ENCODE measurements at places on chromosomes 16 and 17. TPM values are rescaled to one million over a fixed set of nuclear protein-coding genes. Genes with fewer than 3 reads are reported as not detected.

TMC5 gene
- 6.3 TPM for total RNA-seq

WNT9B gene
- total RNA-seq = not detected

PDPR gene
- total RNA-seq = 12.8 TPM

MYADML2 gene
- total RNA-seq = not detected

GAS2L2 gene
- total RNA-seq = not detected

KRTAP3-2 gene
- not detected for total RNA-seq

HOXB8 gene
- total RNA-seq = 9.2 TPM

PSMB10 gene
- total RNA-seq = 34.4 TPM

FOXN1 gene
- not detected for total RNA-seq

RNF222 gene
- total RNA-seq = not detected

AARS1 gene
- total RNA-seq = 102 TPM

GNAO1 gene
- 0.36 TPM for total RNA-seq

RGS11 gene
- total RNA-seq = 4.4 TPM

KRTAP9-8 gene
- not detected for total RNA-seq

KAT2A gene
- 48.1 TPM for total RNA-seq

ZNF423 gene
- 0.07 TPM for total RNA-seq

PKD1 gene
- total RNA-seq = 65.1 TPM

RNU2-1 gene
- total RNA-seq = not detected

KSR1 gene
- total RNA-seq = 20.2 TPM

SCNN1B gene
- total RNA-seq = 0.34 TPM

PRSS8 gene
- 1.2 TPM for total RNA-seq

TPSB2 gene
- total RNA-seq = not detected

KRT27 gene
- total RNA-seq = not detected

SBK1 gene
- 0.35 TPM for total RNA-seq

NLRC5 gene
- 5.7 TPM for total RNA-seq

SCNN1G gene
- total RNA-seq = 0.52 TPM

MMP28 gene
- 8.4 TPM for total RNA-seq
